ENCODE measurements at places on chromosomes 1 and 21.

- DNase-seq = no peak
These were observed 31.1 kb downstream of the EEIG2 start for GRCh38 chr1:108590957-108591356.

- DNase-seq = no peak
These were observed 59.8 kb downstream of the KDM1A start for GRCh38 chr1:23079025-23079424.

- DNase-seq = no peak
These were observed 45.3 kb upstream of the KCNE1 start for GRCh38 chr21:34557261-34557660.

DNA sequence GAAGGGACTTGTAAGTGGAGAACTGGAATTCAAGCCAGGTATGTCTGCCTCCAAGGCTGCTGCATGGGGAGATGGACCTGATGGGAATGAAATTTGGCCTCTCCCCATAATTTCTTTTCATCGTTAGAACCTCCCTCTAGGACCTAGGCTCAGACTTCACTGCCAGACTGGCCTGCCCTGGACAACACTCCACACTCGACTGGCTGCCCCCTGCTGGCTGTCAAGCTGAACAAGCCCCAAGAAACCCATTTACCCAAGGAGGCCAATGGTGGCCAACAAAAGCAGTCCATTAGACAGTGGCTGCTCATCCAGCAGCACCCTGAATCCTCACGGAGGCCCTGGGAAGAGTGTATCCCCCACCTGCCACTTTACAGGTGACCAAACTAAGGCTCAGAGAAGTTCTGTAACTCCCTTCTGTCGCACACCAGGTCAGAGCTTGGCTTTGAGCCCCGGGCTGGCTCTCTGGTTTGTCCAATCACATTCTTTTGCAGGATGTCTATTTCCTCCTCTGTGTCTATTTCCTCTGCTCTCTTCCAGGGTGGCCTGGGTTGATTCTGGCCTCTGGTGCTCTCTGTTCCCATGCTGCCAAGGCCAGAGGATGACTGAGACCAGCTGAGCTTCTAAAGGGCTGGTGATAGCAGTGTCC lies 3.8 kb downstream of the RNF186 start:
- peak; percentile 71 for DNase-seq

DNA sequence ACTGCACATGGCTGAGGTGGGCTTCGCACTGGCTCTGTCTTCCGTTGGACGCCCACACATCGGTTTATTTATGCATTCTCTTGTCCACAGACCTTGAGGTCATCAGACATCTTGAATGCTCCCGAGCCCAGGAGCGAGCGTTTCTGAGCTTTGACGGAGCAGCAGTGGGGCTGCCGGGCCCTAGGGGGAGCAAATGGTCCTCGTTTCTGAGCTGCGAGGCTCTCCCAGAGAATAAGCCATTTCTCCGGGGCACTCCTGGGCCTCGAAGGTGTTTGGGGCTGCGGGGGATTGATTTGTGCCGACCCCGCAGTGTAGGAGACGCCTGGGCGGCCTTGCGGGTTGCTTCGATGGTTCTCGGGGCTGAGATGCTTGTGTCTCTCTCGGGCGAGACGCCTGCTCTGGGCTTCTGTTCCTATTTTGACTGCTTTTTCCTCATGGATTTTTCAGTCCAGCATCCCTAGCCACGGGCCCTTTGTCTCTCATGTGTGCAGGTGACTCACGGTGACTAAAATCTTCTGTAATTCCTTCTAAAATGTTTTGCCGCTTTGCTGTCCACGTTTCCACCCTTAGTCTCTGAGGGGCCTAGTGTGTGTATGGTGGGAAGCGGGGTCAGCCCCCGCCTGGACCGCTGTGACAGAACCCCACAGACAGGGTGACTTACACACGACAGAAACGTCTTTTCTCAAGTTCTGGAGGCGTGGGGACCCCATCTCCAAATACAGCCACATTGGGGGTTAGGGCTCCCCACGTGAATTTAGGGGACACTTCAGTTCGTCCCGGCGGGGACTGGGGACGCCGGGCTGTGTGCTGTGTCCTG lies 62.1 kb downstream of the FAAP20 start:
- DNase-seq = no peak

GRCh38 chr1:61749574-61749973 lies 7.3 kb downstream of the PATJ start:
- DNase-seq = no peak

GRCh38 chr1:108070662-108071061 lies 105.7 kb upstream of the VAV3 start:
- DNase-seq = no peak

DNA sequence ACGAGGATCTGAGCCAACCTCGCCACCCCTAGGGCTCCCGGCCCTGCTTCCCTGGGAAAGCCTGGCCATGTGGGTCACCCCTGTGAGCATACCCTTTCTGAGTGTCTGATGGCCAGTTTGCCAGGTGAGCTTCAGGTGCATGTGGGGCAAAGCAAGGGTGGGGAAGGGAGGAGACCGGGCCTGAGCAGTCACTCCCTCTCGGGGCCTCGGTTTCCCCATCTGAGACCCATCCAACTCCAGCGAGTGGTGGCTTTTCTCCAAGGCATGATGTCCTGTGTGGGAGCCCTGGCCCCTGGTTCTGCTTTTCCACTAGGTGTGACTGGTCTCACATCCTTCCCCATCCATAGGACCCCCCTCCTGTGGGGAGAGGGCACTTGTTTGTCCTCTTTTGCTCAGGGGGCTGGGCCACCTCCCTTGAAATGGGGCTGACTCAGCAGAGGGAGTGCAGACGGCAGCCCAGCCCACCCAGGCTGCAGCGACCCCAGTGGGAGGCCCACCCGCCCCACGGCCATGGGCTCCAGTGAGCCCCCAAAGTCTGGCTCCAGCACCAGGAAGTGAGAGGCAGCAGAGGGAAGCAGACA lies 1.7 kb upstream of the WNT9A start:
- DNase-seq = peak; percentile 42

GRCh38 chr1:93021539-93022134 lies 57.4 kb upstream of the MTF2 start:
- DNase-seq = no peak

DNA sequence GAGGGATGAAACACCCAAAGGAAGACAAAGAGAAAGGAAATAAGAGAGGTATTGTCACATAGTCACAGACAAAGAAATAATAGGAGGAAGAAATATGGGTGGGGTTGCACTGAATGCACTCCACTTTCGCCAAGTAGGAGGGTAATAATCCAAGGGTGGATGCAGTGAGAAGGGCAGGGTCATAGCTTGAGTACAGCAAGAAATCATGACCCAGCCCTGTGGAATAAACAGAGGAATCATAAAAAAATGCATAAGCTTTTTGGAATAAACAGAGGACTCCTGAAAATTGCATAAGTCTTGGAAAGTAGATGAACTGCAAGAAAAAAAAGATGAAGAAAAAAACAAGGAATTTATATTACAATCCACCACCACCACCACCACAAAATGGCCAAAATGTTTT lies 53.1 kb upstream of the CD55 start:
- no peak for DNase-seq

GRCh38 chr1:84370266-84370665 lies 28.0 kb upstream of the DNASE2B start:
- DNase-seq = no peak

GRCh38 chr1:39668111-39668510 lies 3.8 kb downstream of the NT5C1A start:
- no peak for DNase-seq

DNA sequence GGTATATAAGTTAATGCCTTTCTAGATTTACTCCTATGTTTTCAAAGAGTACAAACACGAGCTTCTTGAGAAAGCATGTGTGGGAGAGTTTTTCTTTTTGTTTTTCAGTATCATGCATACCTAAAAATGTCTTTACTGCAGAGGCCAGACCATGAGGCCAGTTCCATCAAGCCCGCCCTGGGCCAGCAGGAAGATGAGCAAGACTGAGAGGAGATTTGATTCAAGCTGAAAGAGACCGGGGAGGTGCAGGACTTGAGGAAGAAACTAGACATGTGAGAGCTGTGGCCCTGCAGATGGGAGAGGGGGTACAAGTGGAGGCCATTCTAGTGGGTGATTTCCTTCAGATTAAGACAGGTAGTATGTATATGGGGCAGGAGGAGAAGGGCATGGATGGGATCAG lies 33.4 kb upstream of the NTPCR start:
- no peak for DNase-seq

DNA sequence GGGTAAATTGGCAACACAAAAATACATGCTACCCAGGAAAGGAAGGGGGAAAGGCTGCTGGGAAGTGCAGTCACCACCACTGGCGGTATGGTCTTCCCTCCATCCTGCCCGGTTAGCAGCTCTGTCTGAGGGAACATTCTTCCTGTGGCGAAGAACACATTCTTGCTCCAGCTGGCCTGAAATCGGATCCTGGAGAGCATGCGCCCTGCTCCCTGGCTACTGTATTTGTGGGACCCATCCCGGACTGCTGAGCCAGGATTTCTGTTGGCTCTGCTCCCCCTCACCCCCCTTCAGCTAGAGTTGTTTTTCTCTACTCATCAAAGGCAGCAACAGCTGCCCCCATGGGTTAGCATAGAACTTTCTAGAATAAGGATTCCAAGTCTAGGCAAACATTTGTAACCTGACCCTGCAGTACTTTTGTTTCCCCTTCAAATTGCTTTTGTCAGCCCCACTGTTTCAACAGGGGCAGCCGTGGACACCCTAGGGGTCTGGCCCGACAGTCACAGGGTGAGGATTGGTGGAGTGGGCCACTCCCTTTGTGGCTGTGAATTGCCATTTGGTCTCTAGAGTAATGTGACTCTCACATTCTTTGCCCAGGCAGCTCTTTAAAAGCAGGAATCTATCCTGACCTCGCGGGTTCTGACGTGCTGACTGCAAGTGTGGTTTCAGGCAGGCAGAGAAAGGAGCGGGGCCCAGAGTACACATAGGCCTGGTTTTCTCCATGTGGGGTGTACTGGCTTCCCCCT lies 157.7 kb downstream of the TOMM20 start:
- peak; percentile 62 for DNase-seq

DNA sequence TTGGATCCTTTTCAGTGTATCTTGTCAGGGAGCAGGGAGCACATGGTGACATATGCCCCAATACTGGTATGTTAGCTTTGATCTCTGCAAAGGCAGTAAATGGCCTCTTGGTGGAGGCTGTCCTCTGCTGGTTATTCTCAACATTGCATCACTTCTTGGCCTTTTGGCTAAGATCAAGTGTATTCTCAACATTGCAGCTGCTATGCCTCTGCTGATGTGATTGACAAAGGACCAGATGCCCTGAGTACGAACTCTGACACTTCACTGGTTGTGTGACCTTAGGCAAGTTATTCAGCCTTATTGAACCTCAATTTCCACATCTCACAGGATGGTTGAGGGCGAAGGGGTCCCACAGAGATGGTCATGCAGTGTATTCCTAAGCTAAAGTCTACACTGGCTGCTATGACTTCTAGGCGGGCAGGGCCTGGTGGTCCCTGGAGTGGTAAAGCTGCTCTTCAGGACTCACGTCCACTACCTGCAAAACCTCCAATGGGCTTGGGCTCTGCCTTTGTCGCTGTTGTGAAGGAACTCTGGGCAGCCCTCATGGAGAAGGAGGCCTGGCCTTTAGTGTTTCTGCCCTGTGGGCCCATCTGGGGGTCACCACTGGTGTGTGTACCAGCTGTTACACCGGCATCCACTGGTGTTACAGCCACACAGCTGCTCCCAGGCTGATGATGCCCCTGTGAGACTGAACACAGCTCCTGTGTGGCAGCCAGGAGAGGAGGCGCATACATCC lies 64.8 kb downstream of the DNTTIP2 start:
- peak; percentile 68 for DNase-seq

DNA sequence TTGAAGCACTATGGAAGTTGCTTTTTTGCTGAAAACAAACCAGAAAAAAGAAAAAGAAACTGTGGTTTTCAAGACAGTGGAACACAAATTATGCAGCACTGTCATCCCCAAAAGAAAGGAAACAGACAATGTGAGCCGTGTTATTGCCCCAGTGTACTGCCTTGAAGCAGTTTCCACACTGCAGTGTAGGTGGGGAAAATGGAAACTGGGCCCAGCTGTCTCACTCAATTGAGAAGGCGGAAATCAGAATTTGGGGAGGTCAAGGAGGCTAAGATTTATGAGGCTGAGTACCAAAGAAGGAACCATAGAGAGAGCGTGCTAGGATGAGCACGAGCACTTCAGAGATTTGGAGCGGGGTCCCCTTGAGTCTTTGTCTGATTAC lies 55.5 kb downstream of the MPZL1 start:
- no peak for DNase-seq

DNA sequence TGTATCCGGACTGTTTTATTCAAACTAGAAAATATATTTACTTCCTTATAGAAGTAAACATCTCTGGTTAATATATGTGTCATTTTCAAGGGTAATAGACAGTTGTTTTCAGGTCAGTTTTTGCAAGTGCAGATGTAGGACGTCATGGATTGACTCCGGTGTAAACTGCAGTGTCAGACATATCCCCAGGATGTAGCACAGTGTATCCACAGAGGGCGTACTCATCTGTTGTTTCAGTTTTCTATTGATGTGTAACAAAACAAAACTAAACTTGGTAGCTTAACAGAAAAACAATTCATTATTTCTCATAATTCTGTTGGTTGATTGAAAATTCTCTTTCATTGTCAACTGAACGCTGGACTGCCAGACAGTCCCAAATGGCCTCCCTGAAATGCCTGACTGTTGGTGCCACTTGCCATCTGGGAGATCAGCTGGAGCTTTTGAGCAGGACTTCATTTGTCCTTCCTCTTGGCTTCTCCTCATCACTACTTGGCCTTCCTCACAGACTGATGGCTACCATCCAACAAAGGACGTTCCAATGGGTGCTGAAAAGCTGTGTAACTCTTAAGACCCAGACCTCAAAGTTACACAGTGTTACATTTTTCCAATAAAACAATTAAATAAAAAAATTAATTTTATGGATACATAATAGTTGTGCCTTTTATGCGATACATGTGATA lies 181.6 kb downstream of the NCAM2 start:
- DNase-seq = no peak

GRCh38 chr1:77888081-77888780 lies at the start of gene NEXN:
TSS of gene NEXN (plus strand) at chr1:77888624. CDS start at chr1:77916107, 27,483 bp downstream.
- peak; percentile 59 for DNase-seq

DNA sequence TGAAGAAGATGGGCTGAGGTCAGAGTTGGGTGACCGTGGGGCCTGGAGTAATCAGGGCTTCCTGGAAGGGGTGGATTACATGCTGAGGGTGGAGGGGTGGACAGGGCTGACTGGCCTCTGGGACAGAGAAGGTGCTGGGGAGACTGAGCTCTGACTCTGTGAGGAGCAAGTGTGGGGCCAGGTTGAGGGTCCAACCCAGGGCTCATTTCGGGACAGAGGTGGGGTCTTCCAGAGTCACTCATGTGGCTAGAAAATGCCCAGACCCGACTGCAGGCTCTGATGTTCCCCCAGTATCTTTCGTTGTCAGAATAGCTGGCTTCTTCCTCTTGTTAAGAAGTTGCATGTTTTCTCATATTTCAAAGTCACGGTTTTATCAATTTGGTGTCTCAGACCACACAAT lies 311.8 kb downstream of the PTPRU start:
- no peak for DNase-seq

GRCh38 chr1:231684356-231685244 lies 58.0 kb downstream of the DISC1 start:
- no peak for DNase-seq

GRCh38 chr21:45047257-45047656 lies 27.1 kb upstream of the ADARB1 start:
- no peak for DNase-seq

DNA sequence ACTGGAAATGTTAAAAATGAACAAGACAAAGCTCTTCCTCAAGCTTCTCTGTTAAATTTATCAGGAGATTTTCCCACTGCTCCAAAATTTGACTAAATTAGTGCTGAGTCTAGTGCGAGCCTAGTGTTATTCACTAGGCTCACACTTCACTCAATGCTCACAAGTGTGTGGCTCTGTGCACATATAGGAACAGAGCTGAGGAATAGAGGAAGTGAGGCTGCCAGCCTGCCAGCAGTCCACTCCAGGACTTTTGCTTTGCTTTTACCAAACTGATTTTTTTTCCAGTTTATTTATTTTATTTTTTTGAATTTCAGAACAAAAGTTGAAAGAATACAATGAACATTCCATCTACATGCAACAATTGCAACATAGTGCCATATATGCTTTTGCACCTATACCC lies 87.2 kb downstream of the VAV3 start:
- DNase-seq = no peak
